ENCODE measurements at places on chromosomes 1 and 21.

DNA sequence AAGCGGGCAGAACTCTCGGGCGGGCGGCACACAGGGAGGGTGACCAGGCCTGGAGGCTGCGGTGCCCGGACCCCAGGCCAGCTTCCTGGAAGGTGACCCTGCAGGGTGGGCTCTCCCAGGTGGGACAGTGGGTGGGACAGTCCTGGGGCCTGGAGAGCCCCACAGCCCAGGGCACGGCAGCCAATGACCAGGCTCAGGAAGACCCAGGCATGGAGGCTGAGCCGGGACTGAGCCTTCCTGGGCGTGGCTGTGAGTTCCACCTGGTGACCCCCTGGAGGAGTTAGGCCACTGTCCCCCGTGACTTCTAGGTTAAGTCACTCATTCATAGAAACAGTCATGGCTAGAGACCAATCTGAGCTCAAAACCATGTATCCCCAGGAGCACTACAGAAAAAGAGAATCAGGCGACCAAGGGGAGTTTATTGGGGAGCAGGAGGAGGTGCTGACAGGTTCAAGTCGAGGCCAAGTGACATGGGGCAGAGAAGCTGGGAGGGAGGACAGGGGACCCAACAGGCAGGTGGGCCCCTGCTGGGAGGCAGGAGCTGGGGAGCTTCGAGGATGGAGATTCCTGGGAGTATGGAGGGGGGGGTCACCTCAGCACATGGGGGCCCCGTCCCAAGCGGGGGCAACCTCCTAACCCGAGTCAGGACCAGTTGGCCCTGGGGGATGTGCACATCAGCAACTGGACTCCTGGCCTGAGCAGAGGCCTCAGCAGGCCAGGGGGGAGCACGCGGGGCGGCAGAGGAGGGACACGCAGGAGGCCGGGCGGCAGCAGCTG is 1.2 kb downstream of the KRTAP10-5 start:
- DNase-seq: no peak

DNA sequence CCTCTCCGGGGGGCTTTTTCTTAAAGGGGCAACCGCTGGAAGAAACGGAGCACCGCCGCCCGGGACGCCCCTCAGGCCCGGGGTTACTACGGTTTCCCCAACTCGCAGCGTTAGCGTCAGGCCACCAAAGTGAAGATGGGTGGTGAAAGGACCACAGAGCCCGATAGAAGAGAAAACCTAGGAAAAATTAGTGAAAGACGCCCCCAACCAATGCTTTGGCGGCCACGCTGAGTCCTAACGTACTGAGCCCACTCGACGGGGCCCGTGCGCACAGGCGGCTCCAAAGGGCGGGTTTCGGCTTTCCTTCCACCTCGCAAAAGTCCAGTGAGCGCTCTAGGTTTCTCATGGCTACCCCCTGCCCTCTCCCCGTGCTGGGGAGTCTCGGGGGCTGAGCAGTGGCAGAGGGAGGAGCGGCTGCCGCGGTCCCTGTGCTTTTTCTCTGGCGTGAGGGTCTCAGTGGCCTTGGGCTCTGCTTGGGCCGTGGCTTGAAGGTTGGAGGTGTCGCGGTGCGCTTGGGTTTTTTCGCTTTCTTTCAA is 12.2 kb upstream of the SPEN start:
- DNase-seq: no peak

GRCh38 chr1:205488074-205488723 is 16.3 kb upstream of the CDK18 start:
- DNase-seq: no peak

DNA sequence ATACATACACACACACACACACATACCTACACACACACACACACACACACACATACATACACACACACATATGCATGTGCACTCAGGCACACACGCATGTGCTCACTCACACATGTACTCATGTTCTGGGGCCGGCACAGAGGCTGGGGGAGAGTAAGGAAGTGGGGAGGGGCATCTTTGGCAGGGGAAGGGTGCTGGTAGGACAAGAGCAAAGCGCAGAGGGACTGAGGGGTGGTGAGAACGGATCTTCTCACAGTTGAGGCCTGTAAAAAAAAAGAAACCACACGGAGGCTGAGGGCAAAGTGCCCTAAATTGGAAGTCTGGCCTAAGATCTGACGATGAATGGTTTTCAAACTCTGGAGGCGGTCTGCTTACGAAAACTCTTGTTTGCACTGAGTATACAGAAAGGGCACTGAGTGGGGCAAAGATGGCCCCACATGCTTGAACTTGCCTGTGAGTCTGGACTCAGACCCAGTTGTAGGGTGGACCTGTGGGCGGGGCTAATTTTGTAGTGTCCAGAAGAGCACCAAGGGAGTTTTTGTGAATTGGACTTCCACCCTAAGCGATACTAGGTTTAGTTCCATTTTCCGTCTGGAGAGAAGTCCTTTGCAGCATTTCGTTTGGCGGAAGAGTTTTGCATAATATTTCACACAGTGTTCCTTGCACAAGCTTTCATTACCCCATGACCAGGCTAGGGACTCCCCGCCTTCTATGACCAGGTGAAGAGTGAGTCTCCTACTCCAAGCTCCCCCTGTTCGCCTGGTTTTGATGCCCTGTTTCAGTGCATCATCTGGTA is 79.3 kb upstream of the LYST start:
- no peak for DNase-seq

DNA sequence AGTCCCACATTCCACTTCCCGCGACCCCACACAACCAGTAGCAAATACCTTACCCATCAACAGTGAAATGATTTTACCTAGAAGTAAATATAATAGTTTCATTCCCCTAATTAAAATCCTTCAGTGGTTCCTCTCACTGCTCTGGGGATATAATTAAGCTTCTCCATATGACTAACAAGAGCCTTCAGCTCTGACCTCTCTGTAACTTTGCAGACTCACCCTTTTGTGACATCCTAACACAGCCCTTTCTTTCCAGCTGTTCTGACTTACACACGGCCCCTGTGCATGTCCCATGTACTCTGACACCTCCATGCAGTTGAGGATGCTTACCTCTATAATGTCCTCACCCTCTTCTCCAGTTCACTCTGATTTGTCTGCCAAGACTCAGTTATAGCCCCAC is 137.3 kb upstream of the SPAG17 start:
- DNase-seq: no peak

GRCh38 chr1:165861911-165862310 is 34.5 kb downstream of the UCK2 start:
- DNase-seq: no peak

- no peak for DNase-seq
Observed at GRCh38 chr1:23132033-23132432, 36.6 kb downstream of the LUZP1 start.

GRCh38 chr1:213523781-213524398 is 463.9 kb upstream of the PROX1 start:
- DNase-seq: no peak

GRCh38 chr1:88980870-88981269 is 11.6 kb downstream of the KYAT3 start:
- DNase-seq: no peak

GRCh38 chr1:24895511-24895910 is 34.6 kb downstream of the RUNX3 start:
- no peak for DNase-seq

DNA sequence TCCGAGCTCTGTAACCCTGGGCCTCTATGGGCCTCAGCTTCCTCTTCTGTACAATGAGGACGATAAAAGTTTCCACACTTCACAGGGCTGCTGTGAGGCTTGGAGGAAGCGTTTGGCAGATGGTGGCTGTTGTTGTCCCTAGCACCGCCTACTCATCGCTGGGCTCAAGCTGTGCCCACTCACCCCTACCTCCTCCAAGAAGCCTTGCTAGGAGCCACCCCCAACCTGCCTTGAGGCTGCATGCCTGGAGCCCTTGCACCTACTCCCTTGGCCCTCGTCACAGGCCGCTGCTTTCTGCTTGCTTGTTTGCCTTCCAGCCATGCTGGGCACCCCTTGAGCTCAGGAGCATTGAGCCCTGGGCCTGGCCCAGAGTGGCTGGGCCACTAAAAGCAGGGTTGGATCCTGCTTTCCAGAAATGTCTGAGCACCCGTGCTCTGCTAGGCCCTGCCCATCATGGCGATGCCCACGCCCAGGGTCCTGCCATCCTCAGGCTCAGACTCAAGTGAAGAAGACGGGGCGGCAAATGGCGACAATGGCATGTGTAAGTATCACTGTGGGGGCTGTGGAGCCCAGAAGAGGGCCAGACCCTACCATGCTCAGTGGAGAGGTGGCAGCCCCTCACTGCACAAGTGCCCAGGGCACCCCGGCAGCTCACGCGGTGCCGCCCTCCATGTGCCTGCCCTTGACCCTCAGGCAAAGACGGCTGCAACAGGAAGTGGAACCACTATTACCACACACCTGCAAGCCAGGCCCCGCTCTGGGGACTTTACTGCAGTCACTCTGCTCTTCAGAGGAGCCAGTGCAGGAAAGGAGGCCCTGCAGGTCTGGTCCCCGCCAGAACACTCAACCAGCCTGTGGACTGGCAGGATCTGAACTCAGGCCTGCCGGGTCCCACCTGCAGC is 9.5 kb downstream of the SH3BGRL3 start:
- no peak for DNase-seq

GRCh38 chr1:2921970-2922686 is 99.1 kb upstream of the ACTRT2 start:
- peak; percentile 13 for DNase-seq

GRCh38 chr21:26916799-26917198 is 50.1 kb downstream of the ADAMTS5 start:
- DNase-seq: no peak

DNA sequence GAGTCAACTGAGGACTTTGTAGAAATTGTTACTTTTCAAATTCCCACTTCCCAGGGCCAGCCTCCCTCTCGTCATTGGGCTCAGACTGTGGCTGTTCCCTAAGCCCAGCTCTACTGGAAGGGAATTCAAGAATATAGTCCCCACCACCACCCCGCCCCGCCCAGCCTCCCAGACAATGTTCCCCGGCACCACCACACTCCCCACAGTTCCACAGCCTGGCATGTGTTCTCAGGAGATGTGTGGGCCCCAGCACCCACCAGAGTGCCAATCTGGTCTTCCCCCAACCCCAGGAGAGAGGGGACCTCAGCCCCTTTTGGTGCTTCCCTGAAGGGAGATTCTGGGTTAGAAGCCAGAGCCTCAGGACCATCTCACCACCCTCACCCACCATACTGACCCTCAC is 120.1 kb downstream of the SYT2 start:
- no peak for DNase-seq

DNA sequence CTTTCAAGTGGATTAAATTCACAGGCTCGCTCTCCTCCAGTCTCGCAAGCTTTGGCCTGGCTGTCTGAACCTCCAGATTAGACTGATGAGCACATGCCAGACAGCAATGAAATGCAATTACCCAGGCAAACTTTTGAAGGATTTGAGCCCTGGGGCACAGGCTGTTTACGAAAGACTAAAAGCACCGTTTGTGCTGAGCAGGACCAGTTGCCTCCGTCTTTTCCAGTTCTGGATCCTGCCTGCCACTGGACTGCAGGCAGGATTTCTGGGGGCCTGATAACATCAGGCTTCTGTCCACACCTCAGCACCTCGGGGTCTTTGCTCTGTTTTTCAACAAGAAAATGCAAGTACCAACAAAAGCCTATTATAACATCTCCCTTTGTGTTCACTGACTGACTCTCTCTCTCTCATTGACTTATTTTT is 145.7 kb downstream of the CLIC6 start:
- no peak for DNase-seq

GRCh38 chr1:174701565-174701964 is 253.8 kb downstream of the GPR52 start:
- DNase-seq: no peak

GRCh38 chr1:226048886-226049285 is 13.6 kb upstream of the H3-3A start:
- DNase-seq: no peak

DNA sequence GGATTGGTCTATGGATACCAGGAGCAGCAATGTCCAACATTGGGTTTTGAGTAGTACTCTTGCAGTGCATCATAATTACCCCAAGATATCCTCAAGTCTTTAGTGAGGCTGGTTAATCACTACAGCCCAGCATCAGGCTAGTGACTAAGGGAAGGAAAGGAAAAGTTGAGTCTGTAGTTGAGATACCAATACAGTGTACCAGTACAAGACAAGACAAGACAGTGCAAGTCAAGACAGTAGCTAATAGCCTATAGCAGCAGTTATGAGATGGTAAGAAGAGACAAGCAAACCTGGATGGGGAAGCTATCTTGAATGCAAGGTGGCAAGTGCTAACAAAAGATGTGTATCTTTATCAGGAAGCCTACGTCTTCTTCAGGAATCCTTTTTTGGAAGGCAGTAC is 13.3 kb upstream of the GNG12 start:
- no peak for DNase-seq
